ENCODE measurements at places on chromosomes 7 and 10.

DNA sequence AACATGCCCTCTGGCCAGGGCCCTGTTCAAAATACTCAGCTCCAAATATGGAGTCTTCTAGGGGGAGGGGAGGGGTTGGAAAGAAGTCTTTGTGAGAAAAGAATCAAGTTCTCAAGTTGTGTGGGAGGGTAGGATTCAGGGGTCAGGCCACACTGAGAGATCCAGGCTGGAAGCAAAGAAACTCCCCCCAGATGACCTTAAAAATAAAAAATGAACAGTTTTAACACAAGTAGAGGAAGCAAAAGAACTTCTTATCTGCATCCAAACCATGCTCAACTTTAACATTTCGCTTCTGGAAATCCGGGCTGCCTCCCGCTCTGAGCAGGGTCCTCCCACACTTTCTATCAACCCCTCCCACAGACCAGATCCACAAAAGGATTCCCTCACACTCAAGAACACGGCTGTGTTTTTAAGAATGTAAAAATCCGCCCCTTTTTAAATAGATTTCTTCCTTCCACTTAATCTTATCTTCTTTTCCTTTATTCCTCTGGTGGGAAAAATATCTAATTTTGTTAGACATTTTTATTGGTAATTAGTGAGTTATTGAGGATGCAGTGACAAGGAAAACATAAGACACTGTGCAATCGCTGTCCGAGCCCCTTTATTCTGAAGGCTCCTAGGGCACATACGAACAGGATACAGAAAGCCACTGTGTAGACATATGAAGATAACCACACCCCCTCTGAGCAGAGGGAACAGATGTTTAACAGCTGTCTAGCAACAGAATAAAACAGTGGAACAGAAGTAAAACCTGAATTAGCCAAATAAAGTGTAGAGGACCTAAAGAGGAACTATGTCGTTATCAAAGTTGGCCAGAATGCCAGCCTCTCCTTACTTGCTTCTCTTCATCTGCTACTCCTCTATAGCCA, 43.8 kb downstream of the CYTH3 start:
- peak; percentile 68 for DNase-seq

- DNase-seq, result no peak
Observed at GRCh38 chr7:44561962-44562621, 11.6 kb downstream of the DDX56 start.

GRCh38 chr10:35217455-35217854, 90.8 kb downstream of the CREM start:
- no peak for DNase-seq

DNA sequence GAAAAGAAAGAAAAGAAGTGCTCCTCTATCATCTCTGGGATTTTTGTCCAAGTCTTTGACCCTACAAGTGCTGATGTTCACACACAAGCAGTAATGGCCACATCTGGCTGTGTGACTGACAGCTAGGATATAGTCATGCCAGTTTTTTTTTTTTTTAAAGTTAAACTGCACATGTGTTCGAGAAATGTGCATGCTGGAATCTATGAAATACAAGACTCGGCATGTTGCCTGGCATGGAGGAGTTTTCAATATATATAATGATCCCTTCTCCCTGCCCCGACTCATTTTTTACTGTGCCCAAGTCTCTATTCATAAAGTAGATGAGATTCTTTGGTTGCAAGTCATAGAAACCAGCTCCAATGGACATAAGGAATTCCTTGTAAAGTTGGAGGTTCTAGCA, 60.4 kb upstream of the FGFR2 start:
- no peak for DNase-seq

DNA sequence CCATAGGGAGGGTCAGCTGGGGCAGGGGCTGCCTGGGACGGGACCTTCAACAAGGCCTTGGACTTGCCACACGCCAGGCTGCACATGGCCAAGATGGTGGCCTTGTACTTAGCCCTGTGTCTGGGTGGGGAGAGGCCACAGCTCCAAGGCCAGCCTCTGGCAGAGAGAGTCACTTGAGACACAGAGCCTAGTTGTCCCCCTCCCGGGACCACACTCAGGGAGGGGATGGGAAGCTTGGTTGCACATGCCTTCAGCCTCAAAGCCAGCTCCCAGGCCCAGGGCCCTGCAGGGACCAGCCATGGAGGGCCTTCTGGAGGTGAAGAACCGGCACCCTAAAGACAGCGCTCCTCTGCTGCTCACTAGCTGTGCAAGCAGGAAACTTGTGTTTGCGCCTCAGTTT, 16.7 kb downstream of the MMRN2 start:
- DNase-seq, result no peak

GRCh38 chr7:80181411-80181810, 46.8 kb downstream of the GNAI1 start:
- no peak for DNase-seq

DNA sequence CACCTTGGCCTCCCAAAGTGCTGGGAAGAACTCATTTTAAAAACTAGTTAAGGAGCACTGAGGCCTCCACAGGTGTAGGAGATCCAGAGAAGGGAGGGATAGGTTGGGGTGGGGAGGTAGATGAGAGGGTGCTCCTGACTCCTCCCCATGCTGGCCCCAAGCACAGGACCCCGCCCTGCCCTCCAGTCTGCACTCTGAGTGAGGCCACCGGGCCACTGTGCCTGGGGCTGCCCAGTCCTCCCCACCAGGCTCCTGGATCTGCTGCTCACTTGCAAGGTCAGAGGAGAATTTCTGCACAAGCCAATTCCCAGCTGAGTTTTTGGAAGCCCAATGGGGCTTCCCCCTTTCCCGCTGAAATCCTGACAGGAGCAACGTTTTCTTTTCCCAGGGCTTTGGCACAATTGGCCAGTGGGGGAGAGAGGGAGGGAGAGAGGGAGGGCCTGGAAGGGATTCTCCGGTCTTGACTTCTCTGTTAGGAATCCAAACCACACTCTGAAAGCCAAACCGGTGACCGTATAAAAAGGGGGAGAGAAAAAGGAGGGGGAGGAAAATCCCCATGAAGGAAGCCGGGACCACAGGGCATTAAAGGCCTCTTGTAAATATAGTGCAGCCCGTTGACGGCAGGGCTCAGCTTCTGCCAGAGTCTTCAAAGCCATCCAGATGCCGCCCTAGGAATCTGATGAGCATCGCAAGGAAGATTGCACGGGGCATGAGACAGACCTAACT, 116.2 kb downstream of the SH3PXD2A start:
- no peak for DNase-seq

- DNase-seq, result peak; percentile 67
Observed at GRCh38 chr10:100014071-100014762, 4.5 kb upstream of the DNMBP start.

GRCh38 chr10:132834311-132834761, 48.4 kb upstream of the NKX6-2 start:
- DNase-seq, result no peak

DNA sequence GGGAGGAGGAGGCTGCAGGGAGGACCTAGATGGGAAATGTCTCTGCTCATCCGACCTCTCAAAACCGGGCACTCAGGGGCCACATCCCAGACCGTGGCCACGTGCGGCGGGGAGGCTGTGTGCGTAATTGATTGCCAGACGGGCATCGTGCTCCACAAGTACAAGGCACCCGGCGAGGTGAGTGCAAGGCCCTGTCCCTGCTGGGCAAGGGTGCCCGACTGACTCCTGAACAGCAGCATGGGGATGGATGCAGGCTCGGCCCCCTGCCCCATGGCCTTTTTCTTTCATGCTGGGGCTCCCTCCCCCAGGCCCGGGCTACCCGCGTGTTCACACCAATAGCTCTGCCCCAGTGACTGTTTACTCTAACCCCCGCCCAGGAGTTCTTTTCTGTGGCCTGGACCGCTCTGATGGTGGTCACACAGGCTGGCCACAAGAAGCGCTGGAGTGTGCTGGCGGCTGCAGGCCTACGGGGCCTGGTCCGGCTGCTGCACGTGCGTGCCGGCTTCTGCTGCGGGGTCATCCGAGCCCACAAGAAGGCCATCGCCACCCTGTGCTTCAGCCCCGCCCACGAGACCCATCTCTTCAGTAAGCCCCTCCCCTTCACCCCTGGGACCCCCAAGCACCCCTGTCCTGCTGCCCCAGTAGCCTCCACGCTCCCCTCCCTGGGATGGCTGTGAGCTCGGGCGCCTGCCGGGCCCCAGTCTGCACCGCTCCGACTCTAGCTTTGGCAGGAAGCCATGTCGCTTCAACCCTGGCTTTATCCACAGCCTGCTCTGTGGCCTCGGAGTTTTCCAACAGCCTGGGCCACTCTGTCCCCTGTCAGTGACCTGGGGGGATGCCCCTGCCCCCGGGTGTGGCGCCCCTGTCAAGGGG, 3.9 kb downstream of the LRWD1 start:
- no peak for DNase-seq

GRCh38 chr10:30743586-30743985, 114.0 kb upstream of the LYZL2 start:
- no peak for DNase-seq

DNA sequence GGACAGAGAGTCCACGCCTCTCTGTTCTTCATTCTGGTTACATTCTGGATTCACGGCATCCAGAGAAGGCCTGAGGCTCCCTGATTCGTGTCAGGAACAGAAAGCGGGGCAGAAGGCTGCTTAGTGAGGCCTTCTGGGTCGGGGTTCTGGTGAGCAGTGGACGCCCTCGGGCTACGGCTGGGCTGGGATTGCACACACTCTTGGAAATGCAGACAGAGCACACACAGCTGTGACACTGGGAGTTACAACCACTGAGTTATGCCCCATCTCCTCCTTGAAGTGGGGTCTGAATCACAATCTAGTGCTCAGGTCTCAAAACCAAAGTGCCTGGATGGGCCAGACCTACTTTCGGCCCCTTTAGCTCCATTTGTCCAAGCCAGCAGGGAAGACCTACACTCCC, 156.9 kb upstream of the GDF10 start:
- no peak for DNase-seq

DNA sequence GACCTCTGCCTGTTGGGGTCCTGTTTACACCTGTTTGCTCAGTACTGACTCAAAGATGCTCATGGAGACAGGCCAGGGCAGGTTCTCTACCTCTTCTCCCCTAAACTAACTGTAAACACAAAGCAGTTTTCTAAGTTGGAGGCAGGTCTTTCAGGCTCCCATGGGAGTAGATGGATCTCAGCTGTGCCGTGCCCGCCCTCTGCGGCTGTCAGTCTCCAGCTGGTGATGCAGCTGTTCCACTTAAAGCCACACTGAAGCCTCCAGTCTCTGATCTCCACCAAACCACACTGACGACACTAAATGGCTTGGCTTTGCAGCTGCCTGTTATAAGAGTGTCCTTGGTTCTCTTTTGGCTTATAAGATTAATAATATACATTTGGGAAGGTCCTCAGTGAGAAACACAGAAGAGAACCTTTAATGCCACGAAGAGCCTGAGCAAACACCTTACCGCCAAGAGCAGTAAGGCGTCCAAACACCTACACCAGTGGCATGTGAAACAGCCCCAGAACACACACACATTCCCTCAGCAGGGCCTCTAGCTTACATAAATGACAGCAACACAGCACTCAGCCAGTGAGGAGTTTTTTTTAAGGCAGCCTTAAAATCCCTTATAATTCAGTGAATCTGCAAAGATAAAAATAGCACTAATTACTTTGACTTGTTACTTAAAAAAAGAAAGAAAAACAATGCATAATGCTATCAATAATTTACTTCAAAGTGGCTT, 60.4 kb upstream of the KCNIP2 start:
- peak; percentile 67 for DNase-seq

DNA sequence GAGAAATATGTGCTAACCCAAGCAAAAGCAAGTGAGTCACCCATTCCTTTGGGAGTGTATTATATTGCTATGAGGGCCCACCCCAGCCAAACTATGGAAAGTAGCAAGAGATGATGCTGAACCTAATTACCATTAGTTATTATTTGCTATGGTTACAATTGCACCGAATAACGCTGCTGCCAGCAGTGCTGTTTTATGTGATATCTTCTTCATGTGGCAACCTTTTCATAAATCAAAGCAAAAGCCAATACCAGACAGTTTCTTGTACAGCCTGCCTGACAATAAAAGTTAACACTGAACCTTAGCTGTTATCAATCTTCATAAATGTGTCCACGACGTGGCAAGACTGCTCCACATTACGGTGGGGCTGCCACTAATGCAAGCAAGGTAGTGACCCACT, 241.7 kb upstream of the PLXNA4 start:
- DNase-seq, result no peak

- DNase-seq, result no peak
Observed at GRCh38 chr7:116950889-116951351, 2.4 kb upstream of the ST7 start.

GRCh38 chr10:114629824-114630730, 28.0 kb downstream of the ABLIM1 start:
- no peak for DNase-seq

DNA sequence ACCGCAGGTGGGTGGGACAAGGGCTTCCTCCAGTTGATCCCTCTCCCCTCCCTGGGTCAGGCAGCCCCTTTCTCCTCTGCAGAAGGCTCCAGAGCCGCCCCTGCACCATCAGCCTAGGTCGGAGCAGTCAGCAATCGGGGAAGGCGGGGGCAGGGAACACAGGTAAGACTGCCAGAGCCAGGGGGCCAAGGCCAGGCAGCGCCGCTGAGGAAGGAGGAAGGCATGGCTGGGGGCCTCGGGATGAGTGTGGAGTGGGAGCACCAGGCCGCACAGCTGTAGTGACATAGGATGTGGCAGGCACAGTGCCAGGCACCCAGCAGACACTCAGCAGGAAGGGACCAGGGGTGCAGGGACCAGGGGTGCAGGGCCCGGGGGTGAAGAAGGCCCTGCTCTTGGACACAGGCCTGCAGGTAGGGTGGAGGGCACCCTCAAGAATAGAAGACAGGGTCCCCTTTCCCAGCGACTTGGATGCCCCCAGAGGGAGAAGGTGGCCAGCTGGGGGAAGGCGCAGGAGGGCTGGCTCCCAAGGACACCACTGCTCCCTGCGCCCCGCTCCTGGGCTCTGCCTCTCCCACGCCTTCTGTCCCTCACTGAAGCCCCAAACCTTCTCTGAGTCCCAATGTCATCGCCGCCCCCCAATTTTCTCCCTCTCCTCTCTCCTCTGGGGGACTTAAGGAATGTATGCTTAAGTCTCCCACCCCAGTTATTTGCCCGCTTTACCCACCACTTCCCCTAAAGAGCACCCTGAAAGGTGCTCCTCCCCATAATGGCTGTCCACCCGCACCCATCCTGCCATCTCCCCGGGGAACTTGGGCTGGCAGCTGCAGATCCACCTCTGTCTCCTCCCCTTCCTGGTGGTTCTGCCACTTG, 38.5 kb downstream of the CAMK2B start:
- DNase-seq, result no peak

DNA sequence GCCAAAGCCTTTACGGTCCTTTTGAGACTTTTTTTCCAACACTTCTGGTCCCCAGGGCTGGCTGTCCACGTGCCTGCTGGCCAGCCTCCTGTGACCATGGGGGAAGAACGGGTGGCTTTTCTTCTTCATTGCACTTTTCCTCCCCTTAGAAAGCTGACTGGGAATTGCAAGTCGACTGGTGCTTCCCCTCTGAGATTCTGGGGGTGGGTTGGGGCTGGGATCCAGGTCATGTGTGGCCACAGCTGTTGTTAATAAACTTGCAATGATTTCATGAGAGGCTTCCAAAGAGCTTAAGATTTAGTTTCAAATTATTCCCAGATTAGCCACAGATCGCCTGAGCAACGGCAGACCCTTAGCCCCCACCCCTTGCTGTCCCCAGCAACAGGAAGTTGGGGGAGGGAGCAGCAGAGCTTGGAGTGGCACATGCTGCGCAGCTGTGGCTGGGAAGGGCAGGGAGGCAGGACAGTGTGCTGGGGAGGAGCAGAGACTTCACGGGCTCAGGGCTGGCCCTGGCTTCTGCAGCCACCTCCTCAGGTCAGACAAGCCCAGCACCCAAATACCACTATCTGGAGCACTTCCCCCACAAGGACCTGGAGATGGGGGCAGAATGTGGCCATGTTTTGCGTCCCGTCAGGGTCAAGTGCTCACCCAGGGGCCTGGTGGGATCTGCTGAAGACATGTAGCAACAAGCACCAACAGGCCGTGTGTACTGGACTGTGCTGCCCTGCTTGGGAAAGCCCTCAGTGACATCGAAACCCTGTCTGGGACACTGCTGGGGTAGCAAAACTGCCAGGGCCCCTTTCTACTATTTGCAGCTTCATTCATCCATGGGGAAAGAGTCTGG, 147.1 kb downstream of the RNF216 start:
- no peak for DNase-seq
